ENCODE measurements at places on chromosomes 5 and 9.

GRCh38 chr9:8371686-8372085, 572.1 kb upstream of the DMAC1 start:
- DNase-seq, result no peak

DNA sequence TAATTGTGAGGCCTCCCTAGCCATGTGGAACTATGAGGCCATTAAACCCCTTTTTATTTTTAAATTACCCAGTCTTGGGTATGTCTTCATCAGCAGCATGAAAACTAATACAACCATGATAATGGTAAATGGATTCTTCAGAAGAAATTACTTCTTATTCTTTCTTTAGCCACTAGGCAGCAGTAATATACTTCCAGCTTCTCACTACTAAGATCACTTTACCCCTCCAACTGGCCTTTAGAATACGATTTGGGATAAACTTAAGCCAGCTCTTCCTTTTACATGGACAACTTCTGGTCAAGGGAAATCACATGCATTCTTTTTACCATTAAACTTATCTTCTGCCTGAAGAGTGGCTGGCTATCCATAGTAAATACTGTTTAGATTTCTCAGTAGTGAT, 355.4 kb downstream of the MAN2A1 start:
- no peak for DNase-seq

GRCh38 chr5:174423558-174423957, 300.8 kb upstream of the MSX2 start:
- no peak for DNase-seq

DNA sequence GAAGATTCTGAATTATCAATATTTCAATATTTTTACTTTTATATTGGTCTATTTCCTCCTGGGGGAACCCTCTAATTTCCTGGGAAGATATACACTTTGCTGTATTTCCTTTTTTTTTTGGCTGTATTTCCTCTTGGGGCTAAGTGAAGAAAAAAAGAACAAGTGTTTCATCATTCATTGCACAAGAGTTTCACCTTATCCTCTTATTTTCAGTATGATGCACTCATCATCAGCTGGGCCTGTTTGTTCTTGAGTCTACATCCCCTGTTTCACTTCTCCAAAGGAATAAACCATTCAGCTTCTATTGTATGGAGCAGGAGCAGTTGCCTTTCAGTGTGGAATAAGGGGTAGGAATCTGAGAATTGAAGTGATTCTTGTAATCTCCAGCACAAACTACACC, 210.8 kb downstream of the FAM170A start:
- DNase-seq, result no peak

DNA sequence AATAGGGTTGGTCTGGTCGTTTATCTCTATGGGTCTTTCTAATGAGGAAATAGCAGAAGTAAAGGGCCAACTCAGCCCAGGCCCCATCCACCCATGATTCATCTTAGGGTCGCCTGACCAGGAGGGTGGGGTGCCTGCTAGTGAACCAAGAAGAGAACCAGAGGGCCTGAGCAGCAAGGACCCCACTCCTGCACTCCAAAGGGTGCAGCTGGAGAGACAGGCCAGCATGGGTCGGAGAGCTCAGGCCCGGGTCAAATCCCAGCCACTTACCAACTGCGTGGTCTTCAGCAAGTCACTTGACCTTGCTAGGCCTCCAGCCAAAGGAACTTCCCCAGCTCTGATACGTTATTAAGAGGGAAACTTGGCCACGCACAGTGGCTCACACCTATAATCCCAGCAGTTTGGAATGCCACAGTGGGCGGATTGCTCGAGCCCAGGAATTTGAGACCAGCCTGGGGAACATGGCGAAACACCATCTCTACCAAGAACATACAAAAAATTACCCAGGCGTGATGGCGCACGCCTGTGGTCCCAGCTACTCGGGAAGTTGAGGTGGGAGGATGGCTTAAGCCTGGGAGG, 4.3 kb downstream of the BBLN start:
- no peak for DNase-seq

DNA sequence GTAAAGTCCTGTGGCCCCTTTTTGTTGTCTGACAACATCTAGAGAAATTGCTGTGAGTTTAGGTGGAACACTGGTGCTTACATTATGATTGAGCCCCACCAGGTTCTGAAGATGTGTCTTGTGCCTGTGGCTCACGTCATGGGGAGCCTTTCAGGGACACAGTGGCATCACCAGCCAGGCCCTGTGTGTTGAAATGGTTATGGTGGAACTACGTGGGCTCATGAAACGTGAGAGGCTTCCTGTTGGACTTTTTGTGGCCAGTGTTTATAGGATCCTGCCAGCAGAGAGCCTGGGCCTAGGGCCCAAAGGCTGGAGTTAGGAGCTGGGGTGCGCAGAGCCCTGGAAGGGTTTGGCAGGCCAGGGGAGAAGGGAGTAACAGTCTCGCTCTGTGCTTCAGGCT, 46.8 kb downstream of the TENT4A start:
- DNase-seq, result no peak

DNA sequence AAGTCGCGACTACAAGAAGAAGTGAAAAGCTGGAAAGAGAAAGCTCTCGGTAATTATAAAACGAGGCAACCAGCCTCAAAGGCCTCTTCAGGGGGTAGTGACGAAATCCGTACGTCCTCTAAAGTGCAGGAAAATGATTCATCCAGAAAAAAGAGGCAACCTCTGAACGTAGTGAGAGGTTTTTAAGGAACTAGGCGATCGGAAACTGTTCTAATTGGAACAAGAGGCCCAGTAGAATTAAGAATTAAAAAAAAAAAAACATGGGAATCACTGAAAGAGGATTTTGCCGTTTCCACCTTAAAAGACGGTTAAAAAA, 1.0 kb downstream of the CSNK1A1 start:
- no peak for DNase-seq

- DNase-seq, result no peak
These were observed 74.6 kb downstream of the RETREG1 start for GRCh38 chr5:16542236-16542635.

GRCh38 chr9:107008011-107008410, 145.0 kb downstream of the ZNF462 start:
- DNase-seq, result no peak

GRCh38 chr5:11909471-11909870, 5.2 kb upstream of the CTNND2 start:
- no peak for DNase-seq

- DNase-seq, result no peak
These were observed 6.8 kb downstream of the LSM11 start for GRCh38 chr5:157750320-157750719.

- no peak for DNase-seq
These were observed 163.4 kb upstream of the FSTL4 start for GRCh38 chr5:133775584-133776304.

- peak; percentile 73 for DNase-seq
These were observed at the start of gene LHX2 for GRCh38 chr9:124011460-124012301. Gene LHX2, plus strand, starts transcription at chr9:124011768. Its CDS starts 581 bp downstream, at chr9:124012349.

GRCh38 chr5:150067405-150067960, 18.9 kb downstream of the CSF1R start:
- DNase-seq, result no peak

- no peak for DNase-seq
These were observed 923 bp downstream of the RECK start for GRCh38 chr9:36037549-36038122.

DNA sequence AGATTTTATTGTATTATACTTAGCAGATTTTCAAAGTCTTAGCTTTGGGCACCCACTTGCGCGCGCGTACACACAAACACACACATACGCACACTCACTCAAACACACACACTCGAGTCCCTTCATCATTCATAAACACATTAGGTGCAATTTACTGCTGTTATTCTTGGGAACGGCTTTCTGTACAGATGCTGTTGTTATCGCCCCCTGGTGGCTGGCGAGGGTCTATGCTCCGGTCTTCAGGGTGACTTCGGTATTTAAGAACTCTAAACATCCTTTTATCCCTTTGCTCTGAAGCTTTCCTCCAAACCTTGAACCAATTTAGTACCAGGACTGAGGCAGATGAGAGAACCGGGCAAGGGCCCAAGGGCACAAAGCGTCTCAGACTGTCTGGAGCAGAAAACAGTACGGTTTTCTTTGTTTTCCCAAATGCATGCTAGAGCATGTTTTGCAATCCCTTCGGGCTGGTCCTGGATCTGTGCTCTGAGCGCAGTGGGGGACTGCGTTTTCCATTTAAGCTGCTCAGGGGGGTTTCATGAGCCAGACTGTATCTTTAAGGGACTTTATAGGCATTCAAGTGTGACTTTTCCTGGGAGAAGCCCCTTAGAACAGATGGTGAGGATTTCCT, 1.7 kb upstream of the SLIT3 start:
- peak; percentile 66 for DNase-seq

GRCh38 chr9:15499139-15499538, 11.6 kb downstream of the PSIP1 start:
- DNase-seq, result no peak

- DNase-seq, result no peak
These were observed 625 bp downstream of the EXOSC2 start for GRCh38 chr9:130694205-130694604.

- peak; percentile 69 for DNase-seq
These were observed 39.5 kb upstream of the GARNL3 start for GRCh38 chr9:127224883-127225739.

GRCh38 chr9:8633784-8634183, 834.2 kb upstream of the DMAC1 start:
- DNase-seq, result no peak

- DNase-seq, result peak; percentile 2
These were observed 94.9 kb downstream of the DENND1A start for GRCh38 chr9:123834889-123835562.

DNA sequence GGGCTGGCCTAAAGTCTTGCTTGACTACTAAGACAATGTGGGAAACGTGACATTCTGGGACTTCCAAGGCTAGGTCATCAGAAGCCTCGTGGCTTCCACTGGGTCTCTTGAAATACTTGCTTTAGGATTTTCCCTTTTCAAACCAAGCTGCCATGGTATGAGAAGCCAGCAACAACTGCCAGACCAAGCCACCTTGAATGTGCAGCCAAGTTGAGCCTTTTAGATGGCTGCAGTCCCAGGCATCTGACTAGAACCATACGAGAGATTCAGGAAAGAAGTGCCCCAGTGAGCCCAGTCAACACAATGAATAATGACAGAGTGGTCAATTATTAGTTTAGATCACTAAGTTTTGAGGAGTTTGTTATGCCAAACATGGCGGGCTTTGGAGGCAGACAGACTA, 143.3 kb downstream of the SLF1 start:
- no peak for DNase-seq

DNA sequence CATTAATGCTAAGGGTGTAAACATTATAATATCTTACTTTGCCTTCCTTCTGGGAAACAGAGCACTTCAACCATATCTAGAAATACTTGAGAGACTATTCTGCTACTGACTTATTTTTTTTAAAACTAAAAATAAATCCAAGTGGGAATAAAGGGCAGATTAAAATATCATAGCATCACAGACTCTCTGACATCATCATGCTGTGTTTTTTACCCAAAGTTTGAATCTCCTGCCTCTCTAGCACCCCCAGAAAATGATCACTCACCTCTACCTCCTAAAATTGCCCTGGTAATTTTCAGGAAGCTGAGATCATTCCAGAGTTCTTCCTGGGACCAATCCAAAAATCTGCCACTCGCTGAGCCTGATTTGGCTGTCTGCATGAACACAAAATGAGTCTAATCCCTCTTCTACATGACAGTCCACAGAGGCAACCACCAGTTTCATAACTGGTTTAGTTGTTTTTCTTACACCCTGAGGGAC, 813.8 kb upstream of the DMAC1 start:
- no peak for DNase-seq

DNA sequence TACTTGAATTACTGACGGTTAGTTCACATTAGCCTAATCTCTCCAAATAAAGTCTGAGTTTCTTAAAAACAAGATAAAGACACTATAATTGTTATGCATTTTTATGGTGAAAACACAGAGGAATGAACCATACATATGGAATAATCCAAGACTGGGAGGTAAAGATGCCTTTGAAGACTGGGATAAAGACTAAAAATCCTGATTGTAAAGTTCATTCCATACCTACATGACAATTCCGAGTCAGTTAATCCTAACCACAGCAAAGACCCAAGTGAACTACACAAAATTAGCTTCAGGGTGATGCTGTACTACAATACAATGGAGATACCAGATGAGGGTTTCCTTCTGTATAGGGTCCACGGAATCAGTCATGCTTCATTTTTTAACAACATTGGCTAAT, 6.3 kb downstream of the AP3B1 start:
- no peak for DNase-seq

DNA sequence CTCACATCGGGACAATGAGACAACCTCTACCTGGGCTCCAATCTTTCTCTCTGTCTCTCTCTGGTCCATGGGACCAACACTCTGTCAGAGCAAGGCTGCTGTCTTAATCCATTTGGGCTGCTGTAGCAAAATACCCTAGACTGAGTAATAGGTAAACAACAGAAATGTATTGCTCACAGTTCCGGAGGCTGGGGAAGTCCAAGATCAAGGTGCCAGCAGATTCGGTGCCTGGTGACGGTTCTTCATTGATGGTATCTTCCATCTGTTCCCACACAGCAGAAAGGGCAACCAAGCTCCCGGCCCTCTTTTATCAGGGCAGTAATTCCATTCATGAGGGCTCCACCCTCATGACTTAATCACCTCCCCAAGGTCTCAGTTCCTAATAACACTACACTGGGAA, 61.3 kb upstream of the SPOCK1 start:
- DNase-seq, result no peak

GRCh38 chr5:17154211-17154996, 63.0 kb upstream of the BASP1 start:
- DNase-seq, result no peak

DNA sequence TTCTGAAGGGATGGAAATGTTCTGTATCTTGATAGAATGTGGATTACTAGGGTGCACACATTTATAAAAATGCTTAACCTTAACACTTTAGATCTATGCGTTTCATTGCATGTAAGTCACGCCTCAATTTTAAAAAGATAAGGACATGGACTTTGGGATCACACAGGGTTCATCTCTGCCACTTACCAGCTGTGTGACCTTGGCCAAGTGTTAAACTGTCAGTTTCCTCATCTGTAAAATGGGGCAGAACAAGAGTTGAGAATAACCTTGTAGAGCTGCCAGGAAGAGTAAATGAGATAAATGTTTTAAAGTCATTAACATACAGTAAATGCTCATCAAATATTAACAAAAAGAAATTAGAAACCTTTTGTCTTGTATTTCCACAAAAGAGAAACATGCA, 53.5 kb downstream of the NR6A1 start:
- DNase-seq, result no peak

- DNase-seq, result no peak
These were observed 94.7 kb downstream of the YTHDC2 start for GRCh38 chr5:113608113-113608596.

DNA sequence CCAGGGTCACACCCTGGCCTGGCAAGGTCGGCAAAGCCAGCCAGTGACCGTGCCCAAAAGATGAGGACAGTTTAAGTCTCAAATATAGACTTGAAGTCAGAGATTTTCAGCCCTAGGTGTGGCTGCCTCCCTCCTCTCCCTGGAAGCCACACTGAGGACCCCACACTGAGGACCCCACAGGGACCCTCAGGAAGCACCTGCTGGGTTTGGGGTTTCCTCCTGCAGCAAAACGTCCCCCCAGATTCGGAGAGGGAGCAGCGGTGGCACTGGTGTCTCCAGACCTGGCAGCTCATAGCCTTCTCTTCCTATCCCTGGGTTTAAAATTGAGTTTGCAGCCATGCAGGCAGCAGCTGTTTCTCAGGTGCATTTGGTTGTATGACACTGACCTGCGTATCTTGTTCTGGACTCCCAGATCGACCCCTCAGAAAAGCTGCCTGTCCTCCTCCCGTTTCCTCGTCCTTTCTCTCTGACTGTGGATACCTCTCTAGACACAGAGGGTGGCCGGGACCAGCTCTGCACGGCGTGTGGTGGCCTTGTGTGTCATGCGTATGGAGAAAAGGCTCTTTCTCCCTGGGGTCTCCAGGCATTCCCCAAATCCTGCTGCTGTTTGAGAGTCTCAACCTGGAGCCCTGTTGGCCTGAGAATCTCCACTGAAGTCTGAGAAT, 36.6 kb downstream of the MRPL36 start:
- DNase-seq, result no peak

All from right kidney (tissue), 9 donors.